ENCODE measurements at places on chromosomes 16 and 17.

DNA sequence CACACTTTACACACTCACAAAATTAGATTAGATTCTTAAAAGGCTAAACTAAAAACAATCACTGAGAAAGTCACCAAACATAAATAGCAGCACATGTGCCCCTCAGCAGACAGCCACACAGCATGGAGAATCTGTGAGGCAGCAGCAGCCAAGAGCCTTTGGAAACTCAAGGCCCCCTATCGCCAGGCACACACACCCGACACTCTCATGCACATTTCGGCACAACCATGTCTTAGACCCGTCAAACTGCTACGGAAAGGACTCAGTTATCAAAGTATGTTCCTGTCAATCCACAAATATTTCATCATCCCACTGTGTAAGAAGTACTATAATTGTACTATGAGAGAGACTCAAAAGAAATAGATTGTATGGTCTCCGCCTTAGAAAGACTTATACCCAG lies 20.9 kb downstream of the UBE2O start:
- DNase-seq, result no peak

- no peak for DNase-seq
These were observed 12.8 kb downstream of the HMOX2 start for GRCh38 chr16:4489030-4489429.

- no peak for DNase-seq
These were observed 59.0 kb upstream of the RPH3AL start for GRCh38 chr17:411421-412120.

GRCh38 chr17:6569370-6570285 lies 13.3 kb upstream of the PITPNM3 start:
- DNase-seq, result no peak

- no peak for DNase-seq
These were observed 3.0 kb downstream of the JPT2 start for GRCh38 chr16:1681032-1681431.

DNA sequence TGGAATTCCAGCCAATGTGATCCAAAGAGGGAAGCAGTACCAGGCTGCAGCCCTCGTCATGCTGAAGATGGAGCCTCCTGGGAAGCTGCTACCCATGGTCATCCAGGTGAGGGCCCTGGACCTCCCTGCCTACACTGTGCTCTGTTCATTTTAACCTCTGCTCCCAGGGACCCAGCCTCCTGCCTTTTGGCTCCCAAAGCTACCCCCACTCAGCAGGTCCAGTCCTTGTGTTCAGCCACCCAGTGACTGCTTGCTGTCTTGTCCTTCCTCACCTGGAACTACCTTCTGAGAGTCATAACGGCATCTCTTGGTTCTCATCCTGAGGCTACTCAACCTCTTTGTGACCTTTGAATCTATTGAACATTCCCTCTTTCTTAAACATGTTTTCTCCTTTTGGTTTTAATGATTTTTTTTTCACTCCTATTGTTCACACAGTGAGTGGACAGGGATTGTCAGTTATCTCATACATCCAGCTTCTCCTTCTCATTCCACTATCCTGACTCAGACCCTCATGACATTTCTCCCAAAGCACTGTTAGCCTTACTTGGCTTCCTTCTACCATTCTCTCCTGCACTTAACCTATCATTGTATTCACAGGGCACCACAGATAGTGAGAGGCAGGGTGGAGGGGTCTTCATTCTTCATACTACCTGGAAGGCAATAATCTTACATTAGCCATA lies 53.3 kb downstream of the GOSR1 start:
- no peak for DNase-seq

DNA sequence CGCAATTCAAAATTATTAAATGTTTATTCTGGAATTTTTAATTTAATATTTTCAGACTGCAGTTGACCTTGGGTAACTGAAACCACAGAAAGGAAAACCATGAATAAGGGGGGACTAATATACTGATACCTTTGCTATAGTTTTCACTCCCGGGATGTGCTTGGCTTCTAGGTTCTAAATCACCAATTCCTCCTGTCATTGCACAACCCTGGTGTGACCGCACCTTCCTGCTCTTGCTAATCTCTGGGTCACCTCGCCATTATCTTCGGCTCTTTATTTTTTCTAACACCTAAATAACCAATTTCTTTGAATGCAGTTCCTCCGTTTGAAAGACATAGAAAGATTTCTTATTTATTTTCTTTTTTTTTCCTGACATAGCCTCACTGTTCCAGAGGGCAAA lies 634.5 kb upstream of the GOT2 start:
- no peak for DNase-seq

- DNase-seq, result no peak
These were observed 141.8 kb downstream of the GRIN2A start for GRCh38 chr16:10040136-10041080.

DNA sequence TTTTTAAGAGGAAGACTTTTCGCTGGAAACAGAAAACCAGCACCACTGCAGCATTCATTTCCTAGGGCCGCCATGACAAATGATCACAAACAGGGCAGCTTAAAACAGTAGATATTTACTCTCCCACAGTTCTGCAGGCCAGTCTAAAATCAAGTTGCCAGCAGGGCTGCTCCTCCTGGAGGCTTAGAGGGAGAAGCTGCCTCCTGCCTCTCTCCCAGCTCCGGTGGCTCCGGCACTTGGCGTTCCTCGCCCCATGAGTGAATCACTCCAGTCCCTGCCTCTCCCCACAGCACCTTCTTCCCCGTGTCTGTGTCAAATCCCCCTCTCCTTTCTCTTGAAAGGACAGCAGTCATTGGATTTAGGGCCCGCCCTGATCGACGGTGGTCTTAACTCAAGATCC lies 72.1 kb downstream of the SOCS1 start:
- DNase-seq, result no peak

DNA sequence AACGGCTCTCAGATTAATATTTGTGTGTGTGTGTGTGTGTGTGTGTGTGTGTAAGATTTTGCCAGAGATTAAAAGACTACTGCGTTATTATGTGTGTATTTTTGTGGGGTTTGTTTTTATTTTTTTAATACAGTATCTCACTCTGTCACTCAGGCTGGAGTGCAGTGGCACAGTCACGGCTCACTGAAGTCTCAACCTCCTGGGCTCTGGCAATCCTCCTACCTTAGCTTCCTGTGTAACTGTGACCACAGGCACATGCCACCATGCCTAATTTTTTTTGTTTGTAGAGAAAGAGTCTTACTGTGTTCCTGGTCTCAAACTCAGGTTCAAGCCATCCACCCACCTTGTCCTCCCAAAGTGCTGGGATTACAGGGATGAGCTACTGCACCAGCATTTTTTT lies 87.2 kb downstream of the CYB561 start:
- DNase-seq, result no peak

GRCh38 chr16:19817122-19817521 lies 67.5 kb downstream of the GPRC5B start:
- no peak for DNase-seq

DNA sequence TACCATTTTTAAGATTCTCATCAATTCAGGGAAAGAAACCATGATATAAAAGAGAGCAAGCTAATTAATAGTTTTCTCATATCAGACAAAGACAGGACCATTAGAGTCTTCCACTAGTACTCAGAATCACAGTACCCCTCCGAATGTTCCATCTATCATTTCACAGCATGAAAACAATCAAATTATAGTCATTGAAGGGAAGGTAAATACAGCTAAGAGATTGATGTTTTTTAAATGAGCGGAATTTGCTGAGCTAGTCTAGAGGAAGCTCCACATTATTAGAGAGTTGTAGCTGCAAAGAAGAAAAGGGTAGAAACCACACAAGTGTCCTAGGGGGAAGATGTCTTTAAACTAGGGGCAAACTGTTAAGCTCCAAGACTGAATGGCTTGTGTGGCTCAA lies 808.9 kb downstream of the CDH11 start:
- no peak for DNase-seq

DNA sequence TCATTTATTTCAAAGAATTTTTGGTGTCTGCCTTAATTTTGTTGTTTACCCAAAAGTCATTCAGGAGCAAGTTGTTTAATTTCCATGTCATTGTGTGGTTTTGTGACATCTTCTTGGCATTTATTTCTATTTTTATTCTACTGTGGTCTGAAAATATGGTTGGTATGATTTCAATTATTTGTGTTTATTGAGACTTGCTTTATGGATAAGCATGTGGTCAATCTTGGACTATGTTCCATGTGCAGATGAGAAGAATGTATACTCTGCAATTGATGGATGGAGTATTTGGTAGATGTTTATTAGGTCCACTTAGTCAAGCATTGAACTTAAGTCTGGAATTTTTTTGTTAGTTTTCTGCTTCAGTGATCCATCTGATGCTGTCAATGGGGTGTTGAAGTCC lies 383.0 kb downstream of the PMP22 start:
- DNase-seq, result no peak

DNA sequence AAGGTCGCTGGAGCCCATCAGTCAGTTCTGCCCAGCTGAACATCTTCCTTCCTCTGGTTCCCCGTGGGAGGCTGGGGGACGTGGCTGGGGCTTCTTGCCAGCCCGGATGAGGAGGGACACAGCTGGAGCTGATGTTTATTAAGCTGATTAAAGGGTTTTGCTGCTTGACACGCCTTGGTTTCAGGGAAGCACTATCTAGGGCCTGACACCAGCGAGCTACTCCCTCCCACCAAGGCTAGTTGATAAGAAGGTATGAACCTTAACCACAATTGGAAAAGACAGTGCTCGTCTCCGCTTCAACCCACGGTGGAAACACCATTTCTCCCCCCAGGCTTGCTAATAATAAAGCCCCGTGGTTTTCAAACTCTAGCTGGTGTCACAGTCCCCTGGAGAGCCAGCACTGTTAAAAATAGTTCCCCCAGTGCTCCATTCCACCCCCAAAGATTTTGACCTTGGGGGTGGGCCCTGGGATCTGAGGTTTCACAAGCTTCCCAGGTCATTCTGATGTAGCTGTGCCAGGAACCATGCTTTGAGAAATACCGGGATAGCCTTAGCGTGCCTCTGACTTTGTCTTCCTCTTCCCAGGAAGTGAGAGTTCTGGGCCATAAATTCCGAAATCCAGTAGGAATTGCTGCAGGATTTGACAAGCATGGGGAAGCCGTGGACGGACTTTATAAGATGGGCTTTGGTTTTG lies 5.5 kb downstream of the DHODH start:
- DNase-seq, result no peak

DNA sequence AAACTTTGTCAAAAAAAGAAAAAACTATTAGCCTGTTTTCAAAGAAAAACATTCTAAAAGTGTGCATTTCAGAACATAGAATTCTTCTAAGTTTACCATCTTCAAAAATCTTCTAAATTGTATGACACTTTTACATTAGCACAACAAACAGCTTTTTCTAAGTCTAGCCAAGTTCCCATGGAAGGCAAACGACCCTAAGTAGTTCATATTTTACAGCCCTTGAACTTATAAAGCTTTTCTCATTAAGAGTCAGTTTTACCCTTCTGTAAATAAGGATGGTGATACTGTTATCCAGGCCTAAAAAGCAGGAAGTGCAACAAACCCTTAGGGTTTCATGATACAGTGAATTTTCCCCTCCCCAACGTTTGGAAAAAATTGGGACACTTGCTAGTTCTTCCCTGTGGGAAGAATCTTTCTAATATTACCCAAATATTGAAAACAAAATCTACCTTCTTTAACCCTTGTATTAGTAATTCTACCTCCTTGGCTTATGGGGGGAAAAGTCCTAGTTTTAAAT lies 4.0 kb upstream of the ARL6IP1 start:
- DNase-seq, result no peak
